ENCODE measurements at places on chromosomes 13 and 19.

GRCh38 chr19:9645472-9645871, 24.4 kb upstream of the ZNF561 start:
- no peak for DNase-seq

DNA sequence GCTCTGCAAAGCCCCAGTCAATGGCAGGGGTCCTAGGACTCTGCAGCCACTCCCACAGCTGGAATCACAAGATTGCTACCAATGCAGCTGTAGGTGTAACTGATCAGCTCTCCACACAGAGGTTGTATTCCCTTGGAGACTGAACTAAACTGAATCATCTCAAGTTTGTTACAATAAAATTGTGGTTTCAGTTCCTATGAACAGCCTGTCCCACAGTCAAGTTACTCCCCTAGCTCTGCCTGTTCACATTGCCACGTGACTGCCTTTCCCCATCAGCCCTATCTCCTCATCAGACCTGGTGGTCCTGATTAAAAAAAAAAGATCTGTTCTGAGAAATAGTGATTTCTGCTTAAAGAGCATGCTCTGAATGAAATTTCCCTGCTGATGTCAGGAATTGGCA, 287.9 kb upstream of the NBEA start:
- no peak for DNase-seq

DNA sequence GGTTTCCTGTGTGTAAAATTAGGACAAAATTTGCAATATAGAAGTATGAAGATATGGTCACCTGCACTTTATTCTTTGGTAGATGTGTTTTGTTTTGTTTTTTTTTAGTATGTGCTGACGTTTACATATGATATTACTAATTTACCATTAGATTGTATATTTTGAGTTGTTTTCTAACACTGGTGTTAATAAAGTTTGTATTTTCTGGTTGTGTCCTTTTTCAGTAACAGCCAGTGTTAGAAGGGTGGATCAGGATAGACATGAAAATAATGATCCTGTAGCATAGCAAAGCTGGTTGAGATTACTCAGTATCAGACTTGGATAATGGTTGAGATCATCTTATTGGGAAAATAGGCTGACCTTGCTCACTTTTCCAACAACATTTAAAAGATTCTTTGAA, 6.2 kb downstream of the NAA16 start:
- DNase-seq = no peak

DNA sequence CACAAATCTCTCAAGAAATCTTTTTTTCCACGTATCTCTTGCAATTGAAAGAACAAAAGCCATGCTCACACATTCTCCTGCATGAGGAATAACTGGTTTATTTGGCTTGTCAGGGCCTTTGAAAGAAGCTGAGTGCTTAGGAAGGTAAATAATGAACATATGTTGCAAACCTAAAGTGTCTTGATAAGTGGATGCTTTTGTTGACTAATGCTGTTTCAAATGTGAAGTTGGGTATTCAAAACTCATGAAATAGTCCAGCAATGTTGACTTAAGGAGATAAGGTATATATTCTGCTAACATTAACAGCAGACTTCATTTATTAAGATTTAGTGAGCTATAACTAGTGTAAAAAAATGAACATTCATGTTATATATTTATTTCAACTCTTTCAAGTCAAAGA, 1792.7 kb upstream of the MIR17HG start:
- no peak for DNase-seq

- DNase-seq = peak; percentile 73
Measured at GRCh38 chr19:57814505-57815246, at the start of gene ZNF552. Gene ZNF552, minus strand, starts transcription at chr19:57814913. Its CDS starts 170 bp downstream, at chr19:57814743.

DNA sequence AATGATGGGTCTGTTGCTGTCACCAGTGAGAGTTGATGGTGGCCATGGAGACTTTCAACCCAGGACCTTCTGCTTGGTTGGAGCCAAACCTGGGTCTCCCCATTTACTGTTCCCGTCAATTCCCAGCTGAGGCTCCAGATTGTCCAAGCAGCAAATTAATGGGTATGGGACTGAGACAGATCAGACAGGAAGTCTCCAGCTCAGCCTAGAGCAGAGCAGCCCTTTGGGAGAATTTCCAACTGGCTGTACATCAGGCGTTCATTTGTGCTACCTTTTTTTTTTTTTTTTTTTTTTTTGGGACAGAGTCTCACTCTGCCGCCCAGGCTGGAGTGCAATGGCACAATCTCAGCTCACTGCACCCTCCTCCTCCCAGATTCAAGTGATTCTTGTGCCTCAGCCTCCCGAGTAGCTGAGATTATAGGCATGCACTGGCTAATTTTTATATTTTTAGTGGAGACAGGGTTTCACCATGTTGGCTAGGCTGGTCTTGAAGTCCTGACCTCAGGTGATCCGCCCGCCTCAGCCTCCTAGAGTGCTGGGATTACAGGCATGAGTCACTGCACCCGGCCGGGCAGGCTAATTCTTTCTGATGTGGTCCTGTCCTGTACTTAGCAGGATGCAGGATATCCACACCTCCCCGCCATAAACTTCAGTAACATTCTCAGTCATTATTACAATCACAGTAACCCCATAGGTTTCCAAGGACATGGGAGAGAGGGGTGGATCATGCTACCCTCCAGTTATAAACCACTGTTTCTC, 9.3 kb downstream of the MAP3K10 start:
- DNase-seq = no peak

DNA sequence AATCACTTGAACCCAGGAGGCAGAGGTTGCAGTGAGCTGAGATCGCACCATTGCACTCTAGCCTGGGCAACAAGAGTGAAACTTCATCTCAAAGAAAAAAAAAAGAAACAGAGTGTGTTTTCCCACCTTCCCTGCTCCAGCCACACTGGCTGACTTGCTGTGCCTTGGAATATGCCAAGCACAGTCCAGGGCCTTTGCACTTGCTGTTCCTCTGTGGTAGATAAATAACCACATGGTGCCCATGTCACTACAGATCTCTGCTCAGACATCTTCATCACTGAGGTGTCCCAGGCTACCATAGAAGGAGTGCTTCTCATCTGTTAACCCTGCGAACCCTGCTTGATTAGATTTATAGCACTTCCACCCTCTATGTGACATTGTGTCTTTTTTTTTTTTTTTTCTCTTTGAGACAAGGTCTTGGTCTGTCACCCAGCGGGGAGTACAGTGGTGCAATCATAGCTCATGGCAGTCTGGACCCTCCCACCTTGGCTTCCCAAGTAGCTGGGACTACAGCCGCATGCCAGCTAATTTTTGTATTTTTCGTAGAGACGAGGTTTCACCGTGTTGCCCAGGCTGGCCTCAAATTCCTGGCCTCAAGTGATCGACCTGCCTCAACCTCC, 10.4 kb downstream of the SMARCA4 start:
- no peak for DNase-seq

GRCh38 chr13:42041684-42042035, 6.8 kb upstream of the DGKH start:
- DNase-seq = no peak

DNA sequence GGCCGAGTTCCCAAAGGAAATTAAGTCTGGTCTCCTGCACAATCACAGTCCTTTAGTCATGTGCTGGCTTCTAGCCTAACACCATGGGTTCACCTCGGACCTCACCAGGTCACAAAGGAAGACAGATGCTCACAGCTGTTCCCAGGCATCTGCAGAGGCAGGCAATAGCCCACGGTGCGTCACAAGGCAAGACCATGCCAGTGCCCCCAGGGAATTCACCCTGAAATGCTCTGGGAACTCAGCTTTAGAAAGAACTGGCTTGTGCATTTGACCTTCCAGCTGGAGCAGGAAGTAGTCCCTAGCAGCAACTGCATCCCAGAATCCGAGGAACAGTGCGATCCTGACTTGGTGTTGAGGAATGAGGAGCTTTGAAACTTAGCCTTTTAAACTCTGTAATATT, 96.8 kb upstream of the WASF3 start:
- DNase-seq = no peak

DNA sequence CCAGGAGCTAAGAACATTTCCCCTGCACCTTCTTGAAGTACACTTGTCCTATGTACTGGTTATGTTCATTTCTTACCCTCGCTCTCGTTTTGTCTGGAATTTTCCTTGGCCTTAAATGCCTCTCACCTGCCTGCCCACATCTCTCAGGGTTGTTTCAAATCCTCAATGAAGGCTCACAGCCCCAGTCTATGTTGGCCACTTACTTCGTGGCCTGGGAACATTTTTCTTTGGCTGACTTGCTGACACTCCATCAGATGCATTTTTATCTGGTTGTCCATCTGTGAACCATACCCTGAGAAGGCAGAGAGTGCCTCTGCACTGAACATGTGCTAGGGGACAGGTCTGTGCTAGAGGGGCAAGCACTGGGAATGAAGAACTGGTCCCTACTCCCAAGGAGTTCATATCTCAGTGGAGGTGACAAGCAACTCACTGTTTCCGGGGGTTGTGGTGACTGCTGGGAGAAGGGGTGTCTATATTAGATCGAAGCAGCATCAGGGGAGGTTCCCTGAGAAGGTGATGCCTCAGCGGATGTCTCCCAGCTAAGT, 53.6 kb downstream of the USPL1 start:
- no peak for DNase-seq

- DNase-seq = peak; percentile 13
Measured at GRCh38 chr19:5099701-5100221, 130.8 kb downstream of the KDM4B start.

- DNase-seq = no peak
Measured at GRCh38 chr13:97339019-97339987, 94.7 kb upstream of the RAP2A start.

DNA sequence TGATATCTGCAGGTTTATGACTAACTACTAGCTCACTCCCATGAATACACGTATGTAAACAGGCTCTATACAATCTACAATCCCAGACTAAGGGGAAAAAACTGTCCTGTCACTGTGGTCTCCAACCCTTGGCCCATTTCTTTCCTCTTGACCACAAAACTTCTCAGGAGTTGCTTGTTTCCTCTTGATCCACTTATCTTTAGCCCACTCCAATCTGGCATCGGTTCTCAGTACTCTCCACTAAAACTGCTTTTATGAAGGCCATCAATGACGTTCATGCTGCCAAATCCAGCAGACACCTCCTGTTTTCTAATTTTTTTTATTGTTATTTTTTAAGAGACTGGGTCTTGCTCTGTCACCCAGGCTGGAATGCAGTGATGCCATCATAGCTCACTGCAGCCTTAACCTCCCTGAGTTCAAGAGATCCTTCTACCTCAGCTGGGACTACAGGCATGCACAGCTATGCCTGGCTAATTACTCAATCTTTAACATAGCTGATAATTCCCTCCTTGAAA, 31.9 kb upstream of the USPL1 start:
- no peak for DNase-seq

- DNase-seq = no peak
Measured at GRCh38 chr19:13718733-13719132, 45.6 kb upstream of the MRI1 start.

- DNase-seq = no peak
Measured at GRCh38 chr13:27076421-27076820, 95.2 kb downstream of the USP12 start.

GRCh38 chr19:48950159-48950558, 4.5 kb upstream of the BAX start:
- no peak for DNase-seq

- no peak for DNase-seq
Measured at GRCh38 chr19:33441277-33441699, 67.8 kb downstream of the CEBPG start.

DNA sequence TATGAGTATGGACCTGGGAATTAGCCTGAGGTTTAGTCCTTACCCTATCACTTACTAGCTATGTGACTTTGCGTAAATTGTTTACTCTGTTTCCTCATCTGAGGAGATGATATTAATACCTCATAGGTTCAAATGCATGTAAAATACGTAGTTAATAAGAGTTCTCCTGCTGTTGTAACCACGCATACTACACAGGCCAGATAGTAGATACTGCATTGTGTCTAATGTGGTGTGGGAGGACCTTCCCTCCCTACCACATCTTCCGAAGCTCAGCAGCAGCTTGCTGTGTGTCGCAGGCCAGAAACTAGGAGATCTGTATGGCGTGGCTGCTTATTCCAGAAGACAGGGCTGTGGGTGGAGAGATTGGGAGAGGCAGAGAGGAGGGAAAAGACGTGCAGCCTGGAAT, 23.0 kb downstream of the GTF2F2 start:
- DNase-seq = no peak

DNA sequence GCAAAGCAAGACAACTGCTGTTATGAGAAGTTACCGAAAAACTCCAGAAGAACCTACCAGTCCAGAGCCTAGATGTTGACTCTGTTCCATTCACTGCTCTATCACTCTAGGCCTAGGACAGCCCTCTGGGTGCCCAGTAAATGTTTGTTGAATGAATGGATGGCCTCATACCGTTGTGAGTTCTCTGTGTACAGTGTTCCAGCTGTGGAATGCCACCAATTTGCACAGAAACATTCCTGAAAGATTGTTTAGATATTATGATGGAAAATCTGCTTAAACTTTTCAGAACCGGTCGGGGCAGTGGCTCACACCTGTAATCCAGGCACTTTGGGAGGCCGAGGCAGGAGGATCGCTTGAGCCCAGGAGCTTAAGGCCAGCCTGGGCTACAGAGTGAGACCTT, 1.3 kb upstream of the FBL start:
- no peak for DNase-seq

DNA sequence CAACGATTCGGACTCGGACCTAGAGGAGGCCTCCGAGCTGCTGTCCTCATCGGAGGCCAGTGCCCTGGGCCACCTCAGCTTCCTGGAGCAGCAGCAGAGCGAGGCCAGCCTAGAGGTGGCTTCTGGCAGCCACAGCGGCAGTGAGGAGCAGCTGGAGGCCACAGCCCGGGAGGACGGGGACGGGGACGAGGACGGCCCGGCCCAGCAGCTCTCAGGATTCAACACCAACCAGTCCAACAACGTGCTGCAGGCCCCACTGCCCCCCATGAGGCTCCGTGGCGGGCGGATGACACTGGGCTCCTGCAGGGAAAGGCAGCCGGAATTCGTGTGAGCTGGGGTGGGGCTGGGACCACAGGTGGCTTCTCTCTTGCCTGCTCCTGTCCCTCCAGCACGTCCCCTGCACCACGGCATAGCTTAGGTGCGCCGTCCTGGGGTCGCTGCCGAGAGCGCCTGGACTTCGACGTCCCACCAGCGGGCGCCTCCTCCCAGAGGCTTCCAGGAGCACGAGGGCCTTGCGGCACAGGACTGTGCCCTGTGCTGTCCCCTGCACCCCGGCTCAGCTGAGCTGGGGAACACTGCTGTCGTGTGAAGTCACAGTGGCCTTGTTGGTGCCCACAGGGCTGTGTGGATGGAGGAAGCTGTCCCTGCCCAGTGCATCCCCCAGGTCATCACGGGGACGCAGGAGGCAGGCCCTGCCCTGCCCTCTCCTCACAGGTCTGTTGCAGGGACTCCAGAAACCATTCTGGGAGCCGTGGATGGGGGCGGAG, 9.3 kb downstream of the POLR2E start:
- no peak for DNase-seq
